ENCODE measurements at places on chromosomes 5 and 9. TPM values are rescaled to one million over a fixed set of nuclear protein-coding genes. Genes with fewer than 3 reads are reported as not detected.

The COL23A1 gene
- total RNA-seq, result under 0.01 TPM

The PHF24 gene
- total RNA-seq, result 0.68 TPM

The DNM1 gene
- 2.6 TPM for total RNA-seq

The ITK gene
- total RNA-seq, result not detected

The CCL27 gene
- 0.34 TPM for total RNA-seq

The CDO1 gene
- not detected for total RNA-seq

The DMGDH gene
- 3.1 TPM for total RNA-seq

The PGM5 gene
- total RNA-seq, result not detected

The DDX41 gene
- 96.0 TPM for total RNA-seq

The PCSK1 gene
- total RNA-seq, result under 0.01 TPM

The DEPDC1B gene
- total RNA-seq, result 1.3 TPM

The KIF12 gene
- under 0.01 TPM for total RNA-seq

The DBH gene
- total RNA-seq, result not detected

The TAF11L5 gene
- not detected for total RNA-seq

The NR6A1 gene
- 5.2 TPM for total RNA-seq

The MSX2 gene
- 0.21 TPM for total RNA-seq

The SV2C gene
- total RNA-seq, result under 0.01 TPM

Measured in nasal cavity respiratory epithelium epithelial cell of viscerocranial mucosa (primary cell).